Activated CD4-positive, alpha-beta T cell treated with anti-CD3 and anti-CD28 coated beads, Interleukin-2, amount 50 U/mL, for 4 hours (primary cell): ENCODE measurements at places on chromosomes 4 and X.

DNA sequence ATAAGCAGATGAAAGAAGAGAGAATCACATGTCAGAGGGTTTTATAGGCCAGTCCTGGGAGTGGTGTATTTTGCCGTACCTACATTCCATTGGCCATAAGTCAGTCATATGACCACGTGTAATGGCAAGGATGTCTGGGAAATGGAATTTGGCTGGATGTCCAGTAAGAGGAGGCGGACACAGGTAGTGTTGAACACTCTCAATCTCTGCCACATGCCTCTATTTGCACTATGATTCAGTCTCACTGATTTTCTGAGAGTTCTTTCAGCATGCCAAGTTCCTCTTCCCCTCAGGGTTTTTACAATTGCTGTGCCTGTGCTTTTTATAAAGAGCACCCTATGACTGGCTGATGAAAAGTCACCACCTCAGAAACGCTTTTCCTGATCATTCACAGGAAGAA, 164.2 kb upstream of the GPR101 start:
- no peak for DNase-seq

- no peak for DNase-seq
These were observed 85.0 kb upstream of the FAM241A start for GRCh38 chr4:112060212-112060611.

GRCh38 chr4:36914106-36914505, 330.4 kb upstream of the NWD2 start:
- no peak for DNase-seq

DNA sequence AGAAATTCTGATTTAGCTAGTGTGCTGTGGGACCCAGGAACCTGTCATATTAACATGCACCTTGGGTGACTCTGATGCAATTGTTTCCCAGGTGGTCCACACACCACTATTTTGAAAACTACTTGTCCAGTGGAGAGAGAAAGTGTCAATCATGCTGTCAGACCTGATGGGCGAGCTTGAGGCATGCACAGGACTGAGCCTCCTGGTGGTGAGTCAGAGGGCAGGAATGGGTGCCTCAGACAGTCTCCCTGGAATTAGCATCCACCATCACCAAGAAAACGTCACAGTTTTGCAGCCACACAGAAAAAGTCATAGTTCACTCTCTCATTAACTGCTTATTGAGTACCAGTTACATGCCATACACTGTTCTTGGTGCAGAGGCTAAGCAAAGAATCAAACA, 181.8 kb upstream of the MAOA start:
- no peak for DNase-seq

GRCh38 chr4:42172921-42173320, 20.5 kb upstream of the BEND4 start:
- no peak for DNase-seq

- no peak for DNase-seq
These were observed 171.1 kb downstream of the PDGFRA start for GRCh38 chr4:54400188-54400587.

- no peak for DNase-seq
These were observed 47.9 kb upstream of the RBPJ start for GRCh38 chr4:26272654-26273615.

DNA sequence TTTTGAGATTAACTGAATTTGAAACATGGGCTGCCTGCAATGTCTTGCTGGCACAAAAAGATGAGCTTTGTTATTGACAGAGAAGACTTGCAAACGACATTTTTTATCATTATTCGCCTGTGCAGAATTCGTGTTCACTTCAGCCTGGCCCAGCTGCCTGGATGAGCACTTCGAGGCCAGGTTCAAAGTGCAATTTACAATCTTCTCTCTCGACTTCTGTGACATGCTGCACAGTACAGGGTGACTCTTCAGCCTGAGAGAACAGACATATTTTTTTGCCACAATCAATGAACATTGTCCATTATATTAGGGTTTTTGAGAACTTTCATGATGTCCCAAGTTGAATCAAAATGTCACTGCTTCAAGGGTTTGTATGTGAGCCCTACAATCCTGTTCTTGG, 616.5 kb downstream of the SMARCA1 start:
- no peak for DNase-seq

- no peak for DNase-seq
These were observed 897.3 kb upstream of the EPHA5 start for GRCh38 chr4:66567551-66567950.

DNA sequence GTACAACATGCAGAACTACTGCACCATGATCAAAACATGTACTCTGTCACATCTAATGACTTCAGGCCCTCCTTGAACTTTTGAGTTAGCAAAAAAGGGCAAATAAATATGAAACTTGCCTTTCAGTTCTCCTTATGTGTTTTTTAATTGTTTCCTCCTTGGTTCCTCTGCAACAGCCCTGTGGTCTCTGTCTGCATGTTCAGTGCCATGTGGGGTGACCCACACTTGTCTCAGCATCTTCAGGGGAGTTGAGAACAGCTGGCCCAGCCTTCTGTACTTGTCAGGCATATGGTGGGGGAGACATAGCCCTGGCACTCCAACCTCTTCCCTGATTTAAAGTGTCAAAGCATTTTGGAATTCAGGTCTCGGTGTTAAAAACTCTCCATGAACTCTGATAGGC, 188.0 kb upstream of the PGRMC2 start:
- DNase-seq: no peak

DNA sequence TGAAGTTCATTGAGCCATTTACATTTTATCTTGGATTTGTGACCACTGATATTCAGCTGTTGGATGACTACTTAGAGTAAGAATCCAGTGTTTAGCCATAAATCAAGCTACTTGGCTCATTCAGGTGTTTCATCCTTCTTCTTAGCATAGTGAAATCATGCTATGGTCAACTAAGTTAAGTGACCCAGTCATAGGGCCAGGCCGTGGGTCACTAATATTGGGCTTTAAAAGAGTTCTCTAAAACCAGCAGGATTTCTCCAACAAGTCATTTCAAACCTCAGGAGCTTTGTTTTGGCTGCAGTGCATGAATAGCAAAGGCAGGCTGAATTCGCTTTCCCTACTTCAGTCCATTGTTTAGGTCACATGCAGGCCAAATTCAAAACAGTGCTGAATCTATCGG, 181.0 kb downstream of the MAML3 start:
- no peak for DNase-seq

GRCh38 chr4:179472164-179472563, 2029.9 kb upstream of the AGA start:
- DNase-seq: no peak

- no peak for DNase-seq
These were observed 57.7 kb upstream of the PASD1 start for GRCh38 chrX:151505796-151506195.

DNA sequence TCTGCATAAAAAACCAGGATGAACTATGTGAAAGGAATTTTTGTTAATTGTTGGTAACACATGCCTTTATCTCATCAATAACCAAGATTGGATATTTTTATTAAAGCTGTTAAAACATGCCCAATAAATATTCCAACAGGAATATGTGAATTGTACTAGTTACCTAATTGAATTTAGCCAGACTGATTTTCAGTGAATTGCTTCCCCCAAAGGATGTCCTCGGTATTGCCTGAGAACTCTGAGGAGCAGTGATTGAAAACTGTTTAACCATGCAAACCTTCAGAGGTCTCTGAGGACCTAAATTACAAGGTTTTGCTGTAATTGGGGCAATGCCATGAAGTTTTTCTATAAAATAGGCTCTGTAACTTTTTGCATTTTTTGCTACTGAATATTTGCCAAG, 66.6 kb downstream of the BLTP1 start:
- DNase-seq: no peak

GRCh38 chr4:125765941-125766340, 451.2 kb downstream of the FAT4 start:
- no peak for DNase-seq

- no peak for DNase-seq
These were observed 233.1 kb downstream of the FAT4 start for GRCh38 chr4:125547836-125548235.

DNA sequence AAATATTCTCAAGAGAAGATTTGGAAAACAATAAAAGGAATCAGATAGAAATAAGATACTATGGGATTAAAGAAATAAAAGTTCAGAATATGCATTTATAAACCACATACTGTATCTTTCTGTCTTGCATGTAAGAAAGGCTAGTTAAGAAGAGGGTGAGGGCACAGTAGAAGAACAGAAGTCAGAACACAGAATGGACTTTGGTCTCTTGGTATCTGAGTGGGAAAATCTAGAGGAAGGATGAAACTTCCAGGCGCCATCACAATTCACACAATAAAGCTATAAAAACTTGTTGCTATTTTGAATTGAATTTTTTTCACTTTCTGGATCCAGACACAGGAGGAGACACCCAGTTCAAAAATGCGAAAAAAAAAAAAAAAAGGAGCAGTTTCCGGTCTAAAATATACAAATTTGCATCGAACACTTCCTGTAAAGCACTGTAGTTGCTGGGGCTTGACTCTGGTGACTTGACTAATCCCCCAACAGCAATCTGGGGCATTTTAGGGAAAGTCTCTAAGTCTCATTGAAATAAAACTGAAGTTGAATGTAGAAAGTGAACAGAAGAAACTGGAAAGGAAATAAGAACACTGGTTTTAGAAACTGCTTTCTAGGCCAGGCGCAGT, 8.1 kb upstream of the NAAA start:
- DNase-seq: no peak

DNA sequence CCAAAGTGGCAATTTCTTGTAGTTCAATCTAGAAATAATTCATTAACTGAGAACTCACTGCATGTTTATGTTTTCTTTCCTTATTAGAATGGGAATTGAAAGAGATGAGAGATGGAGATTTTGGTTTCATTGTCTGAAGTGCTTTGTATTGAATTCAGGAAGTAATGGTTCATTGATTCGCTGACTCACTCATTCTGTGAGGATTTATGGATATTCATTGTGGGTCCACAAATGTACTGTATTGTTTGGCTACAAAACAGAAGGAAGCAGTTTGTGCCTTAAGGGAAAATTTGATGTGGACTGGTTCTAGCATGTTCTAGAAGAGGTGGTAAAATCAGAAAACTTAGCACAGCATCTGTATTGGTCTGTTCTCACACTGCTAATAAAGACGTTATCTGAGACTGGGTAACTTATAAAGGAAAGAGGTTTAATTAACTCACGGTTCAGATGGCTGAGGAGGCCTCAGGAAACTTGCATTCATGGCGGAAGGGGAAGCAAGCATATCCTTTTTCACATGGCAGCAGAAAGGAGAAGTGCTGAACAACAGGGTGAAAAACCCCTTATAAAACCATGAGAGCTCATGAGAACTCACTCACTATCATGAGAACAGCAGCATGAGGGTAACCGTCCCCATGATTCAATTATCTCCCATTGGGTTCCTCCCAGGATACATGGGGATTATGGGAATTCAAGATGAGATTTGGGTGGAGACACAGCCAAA, 132.3 kb upstream of the VCX3A start:
- no peak for DNase-seq

GRCh38 chr4:74023709-74024108, 14.8 kb downstream of the CXCL3 start:
- DNase-seq: no peak

DNA sequence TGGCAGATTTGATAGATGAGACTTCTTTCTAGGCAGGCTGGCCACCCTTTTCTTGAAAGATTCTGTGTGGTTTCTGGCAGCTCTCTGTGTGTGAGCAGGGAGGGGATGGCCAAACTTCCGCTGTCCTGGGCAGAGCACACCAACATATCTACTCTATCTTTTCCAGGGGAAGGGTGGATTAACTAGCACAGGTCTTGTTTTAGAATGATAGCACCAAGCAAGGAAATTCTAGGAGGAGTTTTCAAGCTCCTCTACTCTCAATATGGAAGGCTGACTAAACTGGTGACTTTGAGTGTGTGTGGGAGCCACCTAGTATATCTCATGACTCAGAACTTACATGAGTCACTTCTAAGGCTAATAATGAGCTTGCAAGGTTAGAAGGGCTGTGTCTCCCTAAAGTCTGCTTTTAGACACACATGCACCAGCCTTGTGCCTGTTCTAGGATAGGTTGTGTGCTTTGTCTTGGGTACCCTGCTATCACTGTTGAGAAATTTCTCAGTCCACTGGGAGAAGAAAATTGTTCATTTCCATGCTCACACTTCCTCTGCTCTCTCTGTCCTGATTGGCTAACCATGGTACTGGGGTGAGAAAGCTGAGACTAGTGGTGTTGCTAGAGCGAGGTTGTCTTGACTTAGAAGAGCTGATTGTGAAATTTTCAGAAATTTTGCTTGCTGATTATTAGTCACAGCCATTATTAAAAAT, 72.9 kb downstream of the YIPF6 start:
- no peak for DNase-seq

DNA sequence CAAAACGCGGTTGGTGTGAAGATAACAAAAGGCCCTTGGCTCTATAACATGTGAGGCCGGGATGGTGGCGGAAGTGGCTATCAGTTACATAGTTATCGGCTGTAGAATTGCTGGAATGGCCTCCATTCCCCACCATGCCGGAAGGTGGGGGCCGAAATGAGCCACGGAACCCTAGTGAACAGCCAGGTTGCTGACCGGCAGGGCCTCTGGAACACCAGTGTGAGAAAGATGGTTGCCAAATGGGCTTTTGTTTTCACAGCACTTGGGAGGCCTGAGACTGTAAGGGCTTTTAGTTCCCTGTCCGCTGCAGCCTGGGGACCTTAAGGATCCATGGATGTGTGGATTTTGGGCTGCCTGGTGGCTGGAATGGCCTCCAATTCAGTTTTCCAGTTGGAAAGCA, 23.3 kb upstream of the ARX start:
- no peak for DNase-seq

DNA sequence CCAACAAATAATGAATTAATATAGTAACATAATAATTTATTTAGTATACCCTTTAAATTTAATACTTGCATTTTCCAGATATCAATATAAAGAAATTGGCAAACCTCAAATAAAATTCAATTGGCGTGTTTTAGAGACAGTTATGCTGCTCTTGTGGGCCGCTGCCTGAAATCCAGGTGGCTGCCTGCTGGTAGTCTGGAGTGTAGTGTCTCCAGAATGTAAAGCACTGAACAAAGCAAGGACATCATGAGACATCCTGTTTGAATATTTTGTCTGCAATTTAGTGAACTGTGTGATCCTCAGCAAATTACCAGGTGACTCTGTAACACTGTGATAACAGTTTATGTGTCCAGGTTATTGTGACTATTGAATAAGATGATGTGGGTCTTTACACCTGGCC, 29.9 kb downstream of the ZFP42 start:
- no peak for DNase-seq

- no peak for DNase-seq
These were observed 35.2 kb upstream of the LNX1 start for GRCh38 chr4:53626491-53626890.

DNA sequence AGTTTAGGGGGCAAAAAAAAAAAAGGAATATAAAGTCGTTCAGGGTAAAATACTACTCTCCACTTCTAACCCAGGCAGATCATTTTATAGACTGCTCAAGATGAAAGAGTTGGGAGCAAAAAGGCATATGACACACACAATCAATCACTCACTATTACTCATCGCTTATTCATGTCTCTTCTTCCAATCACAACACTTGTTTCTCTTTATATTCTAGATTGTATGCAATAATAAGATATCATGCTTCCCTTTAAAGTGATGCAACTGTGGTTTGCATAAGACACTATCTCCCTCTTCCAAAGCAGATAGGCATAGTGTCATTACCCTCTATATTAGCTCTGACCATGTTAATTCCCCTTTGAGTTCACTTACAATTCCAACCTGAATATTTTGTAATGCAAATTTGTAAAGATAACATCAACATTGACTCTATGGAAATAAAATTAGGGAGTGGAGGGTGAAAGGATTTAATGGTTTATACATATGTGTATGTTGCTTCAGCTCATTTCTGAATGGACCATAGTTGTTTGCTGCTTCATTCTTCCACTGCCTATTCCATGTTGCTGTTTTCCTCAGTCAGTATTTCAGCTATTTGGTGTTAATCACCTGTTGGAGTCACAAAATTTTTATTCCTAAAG, 154.9 kb upstream of the EPHA5 start:
- no peak for DNase-seq
